ENCODE measurements at places on chromosomes 7 and 10.

DNA sequence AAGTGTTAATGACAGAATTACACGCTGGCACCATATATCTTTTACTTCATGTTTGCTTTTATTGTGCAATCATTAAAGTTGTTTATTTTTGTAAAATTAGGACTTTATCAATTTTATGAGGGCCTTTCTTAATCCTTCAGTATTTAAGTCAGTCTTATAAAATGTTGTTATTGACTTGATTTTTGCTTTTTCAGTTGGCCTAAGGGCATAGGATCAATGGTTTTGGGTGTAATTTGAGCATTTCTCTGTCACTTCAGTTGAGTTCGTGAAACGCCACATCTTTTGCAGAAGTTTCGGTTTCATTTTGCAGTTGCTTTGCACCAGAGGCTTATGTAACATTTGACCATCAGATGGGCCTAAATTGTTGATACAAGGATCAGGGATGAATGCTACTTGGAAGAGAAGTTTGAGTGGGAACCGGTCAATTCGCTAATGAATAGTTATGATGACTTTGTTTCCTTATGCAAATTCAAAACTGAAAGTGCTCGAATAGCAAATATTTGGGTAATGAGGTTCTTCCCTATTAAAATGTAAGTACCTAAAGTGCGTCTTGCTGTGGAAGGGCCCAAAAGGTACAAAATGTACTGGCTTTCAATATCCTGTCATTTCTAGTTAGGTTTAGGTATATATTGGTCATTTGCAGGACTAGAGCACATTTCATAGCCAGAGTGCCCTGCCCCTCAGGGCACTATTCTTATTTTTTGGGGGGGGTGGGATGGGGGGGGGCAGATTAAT lies 340.9 kb downstream of the LRMDA start:
- no peak for DNase-seq

DNA sequence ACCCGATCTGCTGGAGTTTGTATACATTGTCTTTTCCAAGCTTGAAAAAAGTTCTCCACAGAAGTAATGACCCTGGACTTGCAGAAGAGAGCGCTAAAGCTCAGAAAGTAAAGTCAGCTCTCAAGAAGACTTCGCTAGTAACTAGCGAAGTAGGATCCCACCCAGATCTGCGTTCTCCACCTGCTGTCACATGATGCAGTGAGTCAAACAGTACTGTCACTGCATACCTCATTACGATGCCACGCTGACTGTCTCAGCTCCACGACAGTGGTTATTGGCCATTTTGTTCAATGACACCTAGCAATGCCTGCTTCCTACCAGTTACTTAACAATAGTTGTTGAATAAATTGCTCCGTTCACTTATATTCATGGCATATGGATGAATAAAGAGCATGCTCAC lies 29.7 kb upstream of the SEC61G start:
- no peak for DNase-seq

DNA sequence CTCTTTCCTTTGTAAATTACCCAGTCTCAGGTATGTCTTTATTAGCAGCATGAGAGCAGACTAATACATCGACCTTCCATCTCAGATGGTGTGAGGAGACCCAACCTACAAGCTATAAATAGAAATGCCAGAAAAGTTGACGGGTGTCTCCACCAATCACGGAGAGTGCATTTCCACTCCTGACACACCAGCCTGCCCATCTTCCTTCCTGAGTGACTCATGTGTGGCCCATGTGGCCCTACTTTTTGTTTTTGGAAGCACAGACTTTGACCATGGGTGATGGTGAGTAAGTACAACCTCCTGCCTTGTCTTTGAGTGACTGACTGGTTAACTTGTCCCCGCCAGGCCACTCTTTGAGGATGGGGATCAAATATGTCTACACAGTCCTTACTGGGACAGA lies 147.0 kb downstream of the OAT start:
- DNase-seq = no peak

- no peak for DNase-seq
These were observed 451.4 kb downstream of the SUGCT start for GRCh38 chr7:40586197-40586596.

- DNase-seq = no peak
These were observed 8.2 kb upstream of the CLIP2 start for GRCh38 chr7:74280985-74281384.

- no peak for DNase-seq
These were observed 70.8 kb upstream of the PDZD8 start for GRCh38 chr10:117445992-117446391.

DNA sequence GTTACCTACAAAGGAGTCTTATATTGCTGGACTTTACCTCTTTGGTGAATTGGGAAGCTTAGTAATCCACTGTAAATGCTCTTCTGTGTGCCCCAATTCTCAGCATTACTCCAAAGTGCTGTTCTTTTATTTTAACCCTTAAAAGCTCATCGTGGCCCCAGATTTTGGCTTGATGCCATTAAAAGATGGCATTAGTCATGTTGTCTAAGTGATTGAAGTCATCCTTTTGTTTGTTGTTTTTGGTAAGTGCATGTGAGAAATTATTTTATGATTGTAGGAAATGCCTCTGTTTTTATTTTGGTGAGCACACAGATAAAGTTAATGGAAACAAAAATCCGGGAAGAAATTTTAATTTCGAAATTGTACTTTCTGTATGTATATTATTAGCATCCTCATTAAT lies 82.5 kb upstream of the GATA3 start:
- DNase-seq = no peak

GRCh38 chr7:134780166-134780828 lies 863 bp downstream of the CALD1 start:
- no peak for DNase-seq

DNA sequence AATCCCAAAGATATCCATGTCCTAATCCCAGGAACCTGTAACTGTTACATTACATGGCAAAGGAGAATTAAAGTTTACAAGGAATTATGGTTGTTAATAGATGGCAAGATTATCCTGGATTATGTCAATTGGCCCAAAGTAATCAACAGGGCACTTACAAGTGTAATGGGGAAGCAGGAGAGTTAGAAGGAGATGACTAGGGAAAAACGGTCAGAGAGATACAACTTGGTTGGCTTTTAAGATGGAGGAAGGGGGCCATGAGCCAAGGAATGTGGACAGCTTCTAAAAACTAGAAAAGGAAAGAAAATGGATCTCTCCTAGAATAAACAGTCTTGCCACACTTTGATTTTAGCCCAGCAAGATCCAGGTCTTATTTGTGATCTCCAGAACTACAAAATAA lies 3.3 kb downstream of the JMJD1C start:
- no peak for DNase-seq

GRCh38 chr7:158316466-158317031 lies 271.1 kb downstream of the PTPRN2 start:
- DNase-seq = no peak

- no peak for DNase-seq
These were observed 5.0 kb downstream of the TRUB1 start for GRCh38 chr10:114943000-114943399.

DNA sequence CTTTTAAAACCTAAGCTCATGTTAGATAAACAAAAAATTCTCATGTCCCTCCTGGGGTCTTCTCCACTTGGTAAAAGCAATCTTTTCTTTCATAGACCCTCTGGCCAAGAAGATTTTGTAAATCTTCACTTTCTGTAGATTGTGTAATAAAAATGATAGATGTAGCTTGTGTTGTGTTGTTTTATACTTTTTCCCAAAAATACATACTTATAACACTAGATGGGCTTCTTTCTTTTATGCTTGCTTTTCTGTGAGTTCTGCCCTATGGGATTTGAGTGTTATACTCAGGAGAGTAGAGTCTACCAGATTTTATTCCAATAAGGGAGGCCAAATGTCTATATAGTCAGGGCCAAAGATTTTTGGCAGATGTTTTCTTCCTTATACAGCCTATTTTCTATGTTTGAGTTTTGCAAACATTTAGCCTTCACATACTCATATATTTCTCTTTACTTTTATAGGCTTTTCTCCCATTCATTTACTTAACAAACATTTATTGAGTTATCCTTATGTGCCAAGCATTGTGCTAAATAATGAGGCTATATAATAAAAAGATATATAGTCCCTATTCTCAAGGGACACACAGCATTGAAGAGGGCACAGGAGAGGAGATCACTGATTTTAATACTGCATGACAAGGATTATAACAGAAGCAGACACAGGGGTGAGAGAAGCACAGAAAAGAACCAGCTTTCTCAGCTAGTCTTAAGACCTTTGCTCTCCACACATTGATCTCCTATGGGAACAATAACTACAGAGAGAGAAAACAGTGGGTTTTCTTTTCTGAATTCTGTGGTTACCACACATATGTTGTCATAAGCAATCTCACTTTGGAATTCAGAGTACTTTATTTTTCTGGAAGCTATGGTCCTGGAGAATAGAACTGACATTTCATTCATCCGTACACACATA lies 58.0 kb upstream of the PNLIP start:
- no peak for DNase-seq

- no peak for DNase-seq
These were observed 192.3 kb upstream of the STK17A start for GRCh38 chr7:43390576-43390975.

DNA sequence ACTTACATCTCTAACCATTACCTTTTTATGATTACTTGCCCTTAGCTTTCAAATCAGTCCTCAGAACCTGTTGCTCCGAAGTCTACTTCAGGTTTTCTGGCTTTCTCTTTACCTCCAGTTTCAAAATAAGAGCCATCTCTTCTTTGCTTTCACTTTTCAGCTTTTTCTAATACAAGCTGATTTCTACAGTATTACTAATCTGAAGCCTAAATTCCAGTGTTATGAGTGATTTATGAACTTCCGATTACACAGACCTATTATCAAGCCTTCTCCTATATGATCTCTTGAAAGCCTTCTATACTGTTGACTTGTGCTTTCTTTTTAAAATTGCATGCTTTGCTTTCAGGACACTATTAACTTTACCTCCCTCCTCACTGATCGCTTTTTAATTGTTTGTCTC lies 1307.8 kb upstream of the CELF2 start:
- DNase-seq = no peak

DNA sequence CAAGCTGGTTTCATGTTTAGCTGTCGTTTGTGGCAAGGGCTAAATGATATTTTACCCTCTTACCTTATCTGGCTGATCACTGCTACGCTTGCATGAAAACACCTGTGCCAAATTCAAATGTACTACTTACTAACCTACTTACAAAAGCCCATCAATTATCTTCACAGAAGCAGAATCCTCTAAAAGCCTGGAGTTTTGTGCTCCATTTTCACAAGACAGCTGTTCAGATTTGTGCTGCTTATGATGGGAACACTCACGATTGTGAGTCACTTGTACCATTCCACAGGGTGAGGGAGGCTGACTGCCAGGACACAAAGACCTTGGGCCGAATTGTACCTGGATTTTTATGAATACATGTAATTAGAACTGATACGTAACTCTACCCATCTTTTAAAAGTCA lies 245.0 kb upstream of the NPY start:
- peak; percentile 75 for DNase-seq

DNA sequence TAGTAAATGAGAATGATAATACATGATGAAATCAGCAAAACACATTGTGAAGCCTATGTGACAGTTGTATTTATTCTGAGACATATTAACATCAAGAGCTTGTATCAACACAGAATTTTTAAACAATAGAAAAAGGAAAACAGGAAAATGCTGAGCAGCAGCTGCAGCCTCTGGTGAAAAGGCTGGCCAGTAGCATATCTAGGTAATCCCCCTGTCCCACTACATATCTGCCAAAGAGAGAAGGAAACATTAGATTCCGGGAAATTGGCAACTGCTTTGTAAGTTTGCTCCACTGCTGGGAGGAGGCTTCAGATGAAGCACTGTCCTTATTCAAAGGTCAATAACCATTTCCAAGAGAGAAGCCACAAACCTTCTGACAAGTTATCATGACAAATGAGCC lies 89.4 kb downstream of the RALA start:
- DNase-seq = no peak

GRCh38 chr7:37110660-37111424 lies 337.8 kb downstream of the ELMO1 start:
- no peak for DNase-seq

DNA sequence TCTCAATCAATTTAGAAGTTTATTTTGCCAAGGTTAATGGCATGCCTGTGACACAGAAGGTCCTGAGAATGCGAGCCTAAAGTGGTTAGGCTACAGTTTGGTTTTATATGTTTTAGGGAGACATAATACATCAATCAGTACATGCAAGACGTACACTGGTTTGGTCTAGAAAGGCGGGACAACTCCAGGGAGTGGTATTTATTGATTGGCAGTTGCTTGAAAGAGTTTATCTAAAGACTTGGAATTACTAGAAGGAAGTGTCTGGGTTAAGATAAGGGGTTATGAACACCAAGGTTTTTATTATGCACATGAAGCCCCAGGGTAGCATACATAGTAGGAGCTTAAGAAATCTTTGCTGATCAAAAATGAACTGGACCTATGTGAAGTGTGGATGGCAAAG lies 21.5 kb downstream of the NPVF start:
- no peak for DNase-seq

GRCh38 chr10:12902135-12902572 lies 99.4 kb downstream of the CCDC3 start:
- peak; percentile 2 for DNase-seq

Data from NCI-H187 (cell line).